ENCODE measurements at places on chromosomes 7 and 10.

DNA sequence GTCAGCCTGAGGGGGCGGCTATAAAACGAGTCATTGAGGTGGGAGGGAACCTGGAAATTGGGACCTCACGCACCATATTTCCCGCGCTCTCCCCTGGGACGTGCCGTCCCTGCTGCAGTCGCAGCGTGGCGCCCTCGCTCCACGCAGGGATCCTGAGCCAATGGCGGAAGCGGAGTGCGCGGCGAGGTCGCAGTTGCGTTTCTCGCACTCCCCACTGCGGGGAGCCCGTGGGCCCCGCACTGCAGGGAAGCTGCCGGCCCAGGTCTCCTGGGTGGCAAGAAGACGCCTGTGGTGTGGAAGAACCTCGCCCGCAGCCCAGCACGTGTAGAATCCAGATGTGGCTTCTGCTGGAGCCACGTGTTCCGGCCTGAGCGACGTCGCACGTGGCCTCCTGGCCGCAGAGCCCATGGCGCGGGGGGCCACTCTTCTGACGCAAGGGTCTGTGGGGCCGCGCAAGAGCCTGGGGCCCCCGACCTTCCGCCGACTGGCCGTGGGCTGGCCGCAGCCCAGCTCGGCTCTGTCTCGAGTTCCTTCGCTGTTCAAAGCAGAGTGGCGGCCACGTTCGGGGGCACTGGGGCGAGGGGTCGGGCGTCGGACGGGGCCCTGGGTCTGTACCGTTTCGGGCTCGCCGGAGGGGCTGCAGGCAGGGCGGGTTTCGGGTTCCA lies 26.4 kb downstream of the HIF1AN start:
- no peak for DNase-seq

GRCh38 chr10:89526358-89526757 lies 9.0 kb downstream of the SLC16A12 start:
- no peak for DNase-seq

- DNase-seq, result no peak
Observed at GRCh38 chr10:8596929-8597472, 542.5 kb downstream of the GATA3 start.

DNA sequence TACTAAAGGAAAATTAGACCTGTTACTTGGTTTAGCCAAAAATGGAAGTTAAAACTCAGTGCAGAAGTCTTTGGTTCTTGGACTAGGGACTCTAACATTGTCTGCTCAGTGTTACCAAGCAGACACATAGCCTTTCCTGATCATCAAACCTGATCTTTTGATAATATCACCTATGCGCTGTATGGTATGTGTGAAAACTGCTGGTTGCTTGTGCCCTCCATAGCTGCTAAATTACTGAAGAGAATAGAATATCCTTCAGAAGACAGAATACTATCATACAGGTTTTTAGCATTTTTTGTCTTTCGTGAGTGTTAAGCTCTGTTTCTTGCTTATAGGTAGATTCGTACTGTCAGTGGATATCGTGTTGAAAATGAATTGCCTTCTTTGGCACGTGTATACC lies 68.7 kb downstream of the ST7 start:
- no peak for DNase-seq

Measured in COR-L47 (cell line).